Tongue (tissue), 3 donors: ENCODE measurements at places on chromosomes 3 and 15. TPM values are rescaled to one million over a fixed set of nuclear protein-coding genes. Genes with fewer than 3 reads are reported as not detected.

IL12A gene
- total RNA-seq, result 0.62 TPM

ANKRD28 gene
- 87.9 TPM for total RNA-seq

GALNT15 gene
- 5.5 TPM for total RNA-seq

COL6A5 gene
- total RNA-seq, result not detected

DNA sequence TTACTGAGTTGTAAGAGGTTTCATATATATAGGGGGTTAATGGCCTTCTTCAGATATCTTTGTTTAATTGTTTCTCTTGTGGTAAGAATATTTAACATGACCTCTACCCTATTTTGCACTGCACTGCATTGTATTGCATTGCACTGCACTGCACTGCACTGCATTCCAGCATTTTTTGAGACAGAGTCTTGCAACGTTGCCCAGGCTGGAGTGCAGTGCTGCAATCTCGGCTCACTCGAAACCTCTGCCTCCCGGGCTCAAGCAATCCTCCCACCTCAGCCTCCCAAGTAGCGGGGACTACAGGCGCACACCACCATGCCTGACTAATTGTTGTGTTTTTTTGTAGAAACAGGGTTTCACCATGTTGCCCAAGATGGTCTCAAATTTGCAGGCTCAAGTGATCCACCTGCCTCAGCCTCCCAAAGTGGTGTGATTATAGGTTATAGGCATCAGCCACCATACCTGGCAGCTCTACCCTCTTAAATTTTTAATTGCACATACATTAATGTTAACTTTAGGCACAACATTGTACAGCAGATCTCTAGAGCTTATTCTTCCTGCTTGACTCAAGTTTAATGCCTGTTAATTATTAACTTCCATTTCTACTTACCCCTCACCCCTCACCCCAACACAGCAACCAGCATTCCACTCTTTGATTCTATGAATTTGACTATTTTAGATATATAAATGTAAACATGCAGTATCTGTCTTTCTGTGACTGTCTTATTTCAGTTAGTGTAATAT is 38.4 kb downstream of the NEDD4 start:
- DNase-seq, result no peak

DNA sequence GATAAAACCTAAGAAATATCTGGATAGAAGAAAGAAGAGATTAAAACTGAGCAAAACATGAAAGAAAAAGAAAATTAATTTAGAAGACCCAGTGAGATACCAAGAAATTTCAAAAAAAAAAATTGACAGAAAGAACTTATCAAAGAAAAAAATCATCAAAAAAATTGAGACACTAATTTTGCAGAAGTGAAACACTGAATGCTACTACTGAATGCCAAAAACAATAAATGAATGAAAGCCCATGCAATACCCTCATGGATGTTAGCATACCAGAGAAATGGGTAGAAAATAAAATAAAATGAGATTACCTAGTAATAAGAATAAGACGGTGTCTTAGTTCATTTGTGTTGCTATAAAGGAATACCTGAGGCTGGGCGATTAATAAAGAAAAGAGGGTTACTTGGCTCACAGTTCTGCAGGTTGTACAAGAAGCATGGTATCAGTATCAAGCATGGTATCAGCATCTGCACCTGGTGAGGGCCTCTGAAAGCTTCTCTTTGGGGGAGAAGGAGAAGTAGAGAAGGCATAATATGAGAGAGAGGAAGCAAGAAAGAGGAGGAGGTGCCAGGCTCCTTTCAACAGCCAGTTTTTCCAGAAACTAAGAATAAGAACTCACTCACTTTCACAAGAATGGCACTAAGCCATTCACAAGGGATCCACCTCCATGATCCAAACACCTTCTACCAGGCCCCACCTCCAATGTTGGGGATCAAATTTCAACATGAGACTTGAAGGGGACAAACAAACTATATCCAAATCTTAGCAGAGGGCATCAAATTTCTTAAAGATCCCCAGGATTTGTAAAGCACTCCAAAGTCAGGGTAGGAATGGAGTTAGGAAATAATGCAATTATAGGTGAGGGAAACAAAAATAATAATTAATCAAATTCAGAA is 73.2 kb downstream of the BTLA start:
- DNase-seq, result no peak

GRCh38 chr15:86773736-86774135 is 694.1 kb downstream of the AGBL1 start:
- DNase-seq, result no peak

DNA sequence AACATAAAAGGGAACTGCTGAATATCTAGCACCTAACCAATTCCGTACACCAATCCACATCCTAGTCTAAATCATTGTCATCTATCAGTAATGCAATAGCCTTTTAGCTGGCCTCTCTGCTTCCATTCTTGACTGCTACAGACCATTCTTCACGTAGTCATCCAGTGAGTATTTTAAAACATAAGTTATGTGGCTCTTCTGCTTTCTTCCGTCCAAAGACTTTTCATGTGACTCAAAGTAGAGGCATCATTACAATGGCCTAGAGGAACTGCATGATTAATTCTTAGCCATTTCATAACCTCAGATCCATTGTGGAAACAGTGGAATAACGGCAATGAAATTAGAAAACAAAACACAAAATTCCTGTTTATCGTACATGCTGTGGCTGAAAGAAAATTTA is 88.9 kb upstream of the CBLB start:
- no peak for DNase-seq

DNA sequence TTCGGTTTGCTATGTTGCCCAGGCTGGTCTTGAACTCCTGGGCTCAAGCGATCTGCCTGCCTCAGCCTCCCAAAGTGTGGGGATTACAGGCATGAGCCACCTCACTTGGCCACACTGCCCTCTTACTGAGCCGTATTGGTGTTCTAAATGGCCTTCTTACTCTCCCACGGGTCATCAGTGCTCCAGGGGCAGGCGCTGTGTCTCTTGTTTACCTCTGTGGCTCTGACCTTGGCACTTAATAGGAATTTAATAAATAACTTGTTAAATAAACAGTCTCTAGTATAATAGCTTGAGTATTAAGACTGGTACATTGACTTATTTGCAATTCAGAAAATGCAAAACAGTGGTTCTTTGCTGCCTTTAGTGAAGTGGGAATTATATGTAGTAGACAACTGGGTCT is 13.7 kb downstream of the FLNB start:
- no peak for DNase-seq

DNA sequence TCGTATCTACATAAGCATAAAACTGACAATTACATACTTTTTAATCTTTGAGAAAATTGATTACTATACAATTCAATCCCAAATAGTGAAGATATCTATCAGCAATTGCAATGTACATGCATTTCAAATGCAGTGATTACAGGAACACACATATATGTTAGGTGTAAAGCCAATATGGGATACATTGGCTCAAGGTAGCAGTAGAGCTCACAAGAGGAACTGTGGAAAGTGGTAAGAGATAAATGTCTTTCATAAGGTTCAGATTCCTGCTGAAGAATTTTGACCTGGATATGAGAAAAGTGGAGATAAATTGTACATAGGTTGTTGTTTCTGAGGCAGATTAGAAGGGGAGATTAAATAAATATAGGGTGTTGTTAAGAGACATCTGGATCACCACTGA is 1280.5 kb downstream of the OTOL1 start:
- no peak for DNase-seq

- peak; percentile 47 for DNase-seq
Observed at GRCh38 chr3:148026009-148026588, 616.9 kb downstream of the ZIC1 start.

DNA sequence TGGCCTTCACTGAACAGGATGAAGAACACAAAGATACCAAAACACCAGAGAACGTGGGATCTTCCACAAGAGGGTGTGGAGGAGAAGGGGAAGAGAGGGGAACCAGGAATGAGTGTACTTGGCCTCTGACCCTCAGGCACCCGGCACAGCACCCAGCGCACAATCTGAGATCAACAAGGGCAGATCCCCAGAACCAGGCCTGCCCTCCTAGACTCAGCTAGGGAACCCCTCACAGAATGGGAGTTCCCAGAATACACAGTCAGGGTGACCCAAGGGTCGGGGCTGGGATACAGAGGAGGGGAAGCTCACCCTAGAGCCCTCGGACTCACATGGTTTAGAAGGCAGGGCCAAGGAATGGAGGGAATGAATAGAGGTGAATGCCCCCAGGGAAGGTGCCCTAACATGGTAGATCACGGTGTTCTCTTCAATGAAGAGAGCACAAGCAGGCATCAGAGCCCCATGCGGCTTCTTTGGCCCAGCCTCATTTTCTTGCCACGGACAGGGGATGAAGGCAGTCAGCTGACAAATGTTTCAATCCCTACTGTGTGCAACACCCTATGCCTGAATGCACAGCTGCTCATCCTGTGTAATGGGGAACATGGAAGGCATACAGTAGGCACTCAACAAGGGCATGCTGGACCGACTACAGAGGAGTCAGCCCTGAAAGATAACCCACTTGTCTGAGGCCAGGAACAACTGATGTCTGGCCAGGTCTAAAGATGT is 13.1 kb downstream of the BMF start:
- no peak for DNase-seq

GRCh38 chr15:66661432-66662096 is 40.5 kb upstream of the SMAD6 start:
- DNase-seq, result no peak

- no peak for DNase-seq
Observed at GRCh38 chr3:10709110-10709781, 106.8 kb upstream of the SLC6A11 start.

- no peak for DNase-seq
Observed at GRCh38 chr15:62124973-62125303, 40.1 kb downstream of the C2CD4B start.
